ENCODE measurements at places on chromosomes 3 and 15.

DNA sequence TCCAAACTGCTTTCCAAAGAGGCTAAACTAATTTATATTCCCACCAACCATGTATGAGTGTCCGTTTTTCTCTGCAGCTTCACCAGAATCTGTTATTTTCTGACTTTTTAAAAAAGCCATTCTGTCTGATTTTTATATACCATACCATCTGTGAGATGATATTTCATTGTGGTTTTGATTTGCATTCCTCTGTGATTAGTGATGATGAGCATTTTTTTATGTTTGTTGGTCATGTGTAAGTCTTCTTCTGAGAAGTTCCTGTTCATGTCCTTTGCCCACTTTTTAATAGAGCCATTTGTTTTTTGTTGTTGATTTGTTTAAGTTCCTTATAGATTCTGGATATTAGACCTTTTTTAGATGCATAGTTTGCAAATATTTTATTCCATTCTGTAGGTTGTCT is 179.4 kb upstream of the ALCAM start:
- no peak for DNase-seq

GRCh38 chr3:171804618-171805389 is 5.5 kb downstream of the PLD1 start:
- no peak for DNase-seq

- DNase-seq: no peak
Observed at GRCh38 chr3:155646669-155647068, 98.2 kb downstream of the PLCH1 start.

GRCh38 chr3:9081184-9081818 is 118.0 kb upstream of the RAD18 start:
- no peak for DNase-seq

- DNase-seq: no peak
Observed at GRCh38 chr15:99371180-99372103, 120.2 kb downstream of the LRRC28 start.

DNA sequence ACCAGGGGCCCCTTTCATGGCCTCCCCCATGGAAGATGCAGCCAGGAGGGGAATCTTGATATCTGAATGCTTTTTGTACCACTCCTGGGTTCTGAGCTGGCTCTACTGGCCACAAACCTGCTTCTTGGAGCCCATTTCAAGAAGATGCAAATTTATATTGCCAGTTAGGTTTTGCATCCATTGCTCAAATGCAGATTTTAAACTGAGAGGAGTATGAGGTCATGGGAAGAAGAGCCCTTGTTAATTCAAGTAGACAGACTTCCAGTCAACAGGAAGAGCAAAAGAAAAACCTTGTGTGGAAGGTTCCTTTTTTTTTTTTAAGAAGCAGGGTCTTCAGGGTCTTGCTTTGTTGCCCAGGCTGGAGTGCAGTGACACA is 133.5 kb downstream of the PDZRN3 start:
- no peak for DNase-seq

DNA sequence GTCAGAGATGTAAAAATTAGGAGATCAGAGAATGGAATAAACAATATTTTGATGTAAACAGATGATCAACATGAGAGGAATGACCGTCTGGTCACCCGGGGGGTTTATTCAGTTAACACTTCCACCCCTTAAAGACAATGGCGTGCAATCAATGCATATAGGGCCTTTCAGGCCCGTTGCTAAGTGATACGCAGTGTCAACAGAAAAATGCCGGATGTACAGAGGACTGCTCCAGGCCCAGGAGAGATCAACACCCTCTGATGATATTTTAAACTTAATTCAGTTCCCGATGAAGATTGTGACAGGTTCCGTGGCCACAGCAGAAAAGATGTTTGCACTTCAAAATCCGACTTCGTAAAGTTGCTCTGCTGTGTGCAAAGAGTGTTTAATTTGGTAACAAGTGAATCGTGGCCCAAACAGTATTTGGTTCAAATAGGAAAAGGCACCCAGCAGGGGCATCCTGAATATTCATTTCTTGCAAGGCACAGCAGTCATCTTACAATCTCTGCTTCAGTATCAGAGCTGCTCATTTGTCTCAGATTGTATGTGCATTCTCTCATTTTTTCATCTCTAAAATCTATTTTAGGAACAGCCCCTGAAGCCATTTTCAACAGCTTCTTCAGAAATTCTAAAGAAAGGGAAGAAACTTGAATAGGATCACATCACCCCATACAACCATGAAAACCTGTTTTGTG is 72.6 kb downstream of the FOXB1 start:
- no peak for DNase-seq

- peak; percentile 8 for DNase-seq
Observed at GRCh38 chr3:9398700-9399336, 1.4 kb downstream of the SETD5 start.

- DNase-seq: no peak
Observed at GRCh38 chr15:81182756-81183438, 13.8 kb upstream of the IL16 start.

GRCh38 chr3:186361246-186361761 is 730 bp downstream of the DGKG start:
- DNase-seq: no peak

GRCh38 chr15:99962006-99962561 is 228.8 kb upstream of the LYSMD4 start:
- DNase-seq: no peak

GRCh38 chr15:33116198-33116597 is 78.3 kb downstream of the FMN1 start:
- no peak for DNase-seq

DNA sequence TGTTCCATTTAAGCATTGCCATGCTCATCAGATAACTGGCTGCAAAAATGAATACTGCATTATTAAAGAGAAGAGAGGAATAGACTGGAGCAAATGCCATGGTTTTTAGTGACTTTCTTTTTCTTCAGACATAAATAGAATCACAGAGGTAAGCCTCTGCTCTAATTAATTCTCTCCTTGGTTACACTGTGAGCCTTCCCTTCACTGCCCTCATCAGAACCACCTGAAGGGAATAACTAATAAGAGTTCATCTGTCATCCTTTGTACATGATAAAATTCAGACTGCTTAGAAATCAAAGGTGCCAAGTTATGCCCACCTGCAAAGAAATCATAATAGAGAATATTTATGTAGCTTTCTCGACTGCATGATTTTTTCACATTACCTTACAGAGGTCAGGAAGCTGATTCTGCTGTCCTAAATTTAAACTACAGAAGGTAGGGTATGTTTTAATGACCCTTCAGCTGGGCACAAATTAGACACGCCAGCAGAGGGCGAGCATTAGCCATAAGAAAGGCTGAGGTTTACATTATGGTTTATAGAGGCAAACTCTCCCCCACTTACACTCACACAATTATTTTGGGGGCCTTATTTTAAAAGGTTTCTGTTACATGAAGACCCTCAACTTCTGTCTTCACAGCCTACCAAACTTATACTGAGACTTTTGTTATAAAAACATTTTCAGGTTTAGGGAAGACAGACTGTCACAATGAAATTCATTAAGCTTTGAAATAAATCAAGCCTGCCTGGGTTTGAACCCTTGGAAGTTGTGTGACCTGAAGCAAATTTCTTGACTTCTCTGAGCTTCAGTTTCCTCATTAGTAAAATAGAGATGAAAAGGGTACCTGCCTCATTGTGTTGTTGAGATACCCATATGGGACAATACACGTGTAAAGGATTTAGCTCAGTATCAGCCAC is 15.3 kb upstream of the UNC13C start:
- no peak for DNase-seq

GRCh38 chr3:130758624-130759369 is 12.2 kb upstream of the PIK3R4 start:
- DNase-seq: no peak

GRCh38 chr3:10798600-10799367 is 17.2 kb upstream of the SLC6A11 start:
- DNase-seq: no peak

DNA sequence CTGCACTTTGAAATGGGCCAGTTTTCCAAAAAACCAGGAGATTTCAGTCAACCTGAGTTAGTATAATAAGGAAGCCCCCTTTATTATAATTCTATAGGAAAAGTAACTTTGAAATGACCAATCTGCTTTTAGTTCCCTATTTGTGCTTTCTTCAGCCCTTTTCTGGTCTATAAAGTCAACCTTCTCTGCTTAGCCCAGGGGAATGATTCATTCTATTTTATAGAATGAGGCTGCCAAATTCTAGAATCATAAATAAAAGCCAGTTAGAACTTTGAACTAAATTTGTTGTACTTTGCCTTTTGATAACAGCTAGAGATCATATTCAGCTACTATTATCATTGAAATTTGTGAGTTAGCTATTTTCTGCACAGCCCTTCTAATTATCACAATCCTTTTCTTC is 24.7 kb downstream of the CIP2A start:
- no peak for DNase-seq

DNA sequence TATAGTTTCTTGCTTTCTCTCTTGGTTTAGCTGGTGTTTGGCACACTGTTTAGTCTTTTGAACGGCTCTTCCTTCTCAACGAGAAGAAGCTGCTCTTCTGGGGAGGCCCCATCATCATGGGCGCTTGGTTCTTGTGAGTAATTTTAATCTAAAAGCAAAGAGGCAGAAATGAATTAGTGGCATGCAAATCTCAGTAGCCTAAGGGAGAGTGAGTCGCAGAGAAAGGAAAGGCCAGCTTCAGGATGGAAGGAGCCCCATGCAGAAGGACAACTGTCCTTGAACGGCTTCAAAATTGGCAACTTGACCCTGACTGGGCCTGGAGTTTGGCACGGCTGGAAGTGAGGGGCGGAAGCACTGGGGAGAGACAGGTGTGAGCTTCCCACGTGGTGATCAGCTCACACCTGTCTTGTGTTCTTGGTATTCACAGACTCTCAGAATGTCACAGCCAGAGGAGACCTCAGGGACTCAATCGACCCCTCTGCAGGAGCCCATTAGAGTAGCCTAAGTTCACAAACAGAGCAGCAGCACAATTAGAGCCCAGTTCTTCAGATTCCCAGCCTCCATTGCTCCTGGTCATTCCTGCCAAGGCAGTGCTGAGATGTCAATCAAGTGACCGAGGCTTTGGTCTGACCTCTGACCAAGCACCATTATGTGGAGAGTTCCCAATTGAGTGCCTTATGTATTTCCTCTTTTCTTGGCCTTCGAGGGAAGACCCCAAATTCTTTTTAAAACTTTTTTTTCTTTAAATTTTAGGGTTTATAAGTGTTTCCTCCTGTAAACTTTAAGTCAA is 41.3 kb upstream of the ETV5 start:
- DNase-seq: no peak

- no peak for DNase-seq
Observed at GRCh38 chr3:66021731-66022131, 17.0 kb downstream of the MAGI1 start.

DNA sequence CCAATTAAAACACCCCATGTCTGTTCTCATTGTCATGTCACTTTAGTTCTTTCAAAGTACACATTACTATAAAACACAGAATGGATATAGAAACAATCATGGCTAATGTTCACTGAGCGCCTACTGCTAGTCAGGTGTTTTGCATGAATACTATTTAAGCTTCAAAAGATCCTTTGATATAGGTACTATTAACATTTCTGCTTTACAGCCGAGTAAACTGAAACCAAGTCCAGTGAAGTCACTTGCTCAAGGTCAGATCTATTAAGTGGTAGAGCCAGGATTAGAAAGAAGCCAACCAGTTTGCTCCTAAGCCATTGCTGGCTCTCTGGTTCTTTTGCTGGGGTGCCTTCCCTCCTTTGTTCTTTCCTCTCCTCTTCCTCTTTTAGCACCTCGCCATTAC is 32.4 kb upstream of the NMNAT3 start:
- no peak for DNase-seq

GRCh38 chr3:24111711-24112110 is 166.6 kb downstream of the NR1D2 start:
- no peak for DNase-seq

- DNase-seq: no peak
Observed at GRCh38 chr3:191531434-191531972, 70.5 kb downstream of the PYDC2 start.

DNA sequence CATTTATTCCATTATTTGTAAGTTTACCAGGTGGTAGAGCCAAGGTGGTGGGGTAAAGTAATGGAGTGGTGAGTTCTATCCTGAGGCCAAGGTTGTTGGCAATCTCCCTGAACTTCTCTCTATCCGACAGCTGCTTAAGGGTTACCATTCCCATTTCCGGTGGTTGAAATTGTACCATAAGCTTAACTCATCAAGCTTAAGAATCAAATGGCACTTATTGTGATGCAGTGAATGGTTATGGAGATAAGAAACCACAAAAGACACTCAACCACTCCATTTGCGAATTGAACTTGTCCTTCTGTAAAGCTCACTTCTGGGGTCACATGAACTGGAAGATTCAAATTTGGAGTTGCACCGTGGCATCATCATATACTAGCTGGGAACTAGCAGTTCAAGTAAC is 287.4 kb upstream of the SLCO3A1 start:
- DNase-seq: no peak

DNA sequence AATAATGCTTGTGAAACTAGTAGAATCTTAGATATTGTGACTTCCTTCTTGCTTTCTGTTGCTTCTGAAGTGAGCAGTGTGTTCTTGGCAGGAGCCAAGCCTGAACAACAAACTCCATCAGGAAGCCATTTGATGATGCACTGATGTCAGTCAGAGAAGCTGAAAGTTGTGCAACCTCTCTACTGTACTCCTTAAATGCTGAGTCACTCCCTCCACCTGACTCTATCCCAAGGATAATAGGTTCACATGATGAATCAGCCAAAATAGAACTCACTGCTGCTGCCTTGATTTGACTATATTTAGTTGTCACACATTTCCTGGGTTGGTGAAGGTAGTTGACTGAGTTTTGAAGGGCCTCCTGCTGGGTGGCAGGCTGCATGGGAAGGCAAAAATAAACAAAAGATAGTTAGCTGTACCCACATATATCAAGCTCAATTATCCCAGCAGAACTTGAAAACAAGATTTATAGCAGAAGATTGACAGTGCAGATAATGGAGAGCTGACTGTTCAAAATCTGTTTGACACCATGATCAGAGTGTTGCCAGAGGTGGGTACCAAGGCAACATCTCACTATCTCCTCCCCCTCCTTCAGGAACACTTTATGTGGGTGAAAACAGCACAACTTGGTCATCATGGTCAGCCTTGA is 328.4 kb upstream of the DPH6 start:
- no peak for DNase-seq

- no peak for DNase-seq
Observed at GRCh38 chr3:95775486-95776094, 1038.8 kb upstream of the EPHA6 start.

GRCh38 chr3:27800261-27800660 is 78.1 kb upstream of the EOMES start:
- no peak for DNase-seq

DNA sequence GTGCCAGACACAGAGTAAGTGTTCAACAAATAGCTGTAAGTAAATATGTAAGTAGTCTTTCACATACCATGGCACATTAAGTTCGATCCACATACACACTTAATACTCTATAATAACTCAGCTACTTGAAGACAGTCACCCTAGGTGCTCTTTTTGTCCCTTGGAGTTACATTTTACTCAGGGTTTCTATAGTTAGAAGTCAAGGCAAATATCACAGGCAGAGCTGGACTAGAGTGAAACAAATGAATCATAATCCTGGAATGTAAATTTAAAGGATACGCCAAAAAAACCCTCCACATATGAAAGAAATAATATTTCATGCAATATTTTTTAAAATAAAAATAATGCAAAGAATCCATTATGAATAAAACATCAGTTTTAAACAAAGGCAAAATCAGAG is 461.8 kb downstream of the MAGI1 start:
- no peak for DNase-seq
